ENCODE measurements at places on chromosomes 7 and 10.

DNA sequence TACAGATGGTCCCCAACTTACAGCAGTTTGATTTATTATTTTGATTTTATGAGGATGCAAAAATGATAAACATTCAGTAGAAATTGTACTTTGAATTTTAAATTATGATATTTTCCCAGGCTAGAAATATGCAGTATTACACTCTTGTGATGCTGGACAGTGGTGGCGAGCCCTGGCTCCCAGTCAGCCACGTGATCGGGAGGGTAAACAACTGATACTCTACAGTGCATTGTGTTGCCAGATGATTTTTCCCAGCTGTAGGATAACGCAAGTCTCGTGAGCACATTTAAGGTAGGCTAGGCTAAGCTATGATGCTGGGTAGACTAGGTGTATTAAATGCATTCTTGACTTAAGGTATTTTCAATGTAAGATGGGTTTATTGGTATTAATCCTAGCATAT, 865.2 kb downstream of the SORCS3 start:
- no peak for DNase-seq

GRCh38 chr7:34837316-34837715, 179.3 kb downstream of the NPSR1 start:
- DNase-seq, result no peak

- no peak for DNase-seq
Measured at GRCh38 chr7:50756180-50756579, 26.5 kb downstream of the GRB10 start.

DNA sequence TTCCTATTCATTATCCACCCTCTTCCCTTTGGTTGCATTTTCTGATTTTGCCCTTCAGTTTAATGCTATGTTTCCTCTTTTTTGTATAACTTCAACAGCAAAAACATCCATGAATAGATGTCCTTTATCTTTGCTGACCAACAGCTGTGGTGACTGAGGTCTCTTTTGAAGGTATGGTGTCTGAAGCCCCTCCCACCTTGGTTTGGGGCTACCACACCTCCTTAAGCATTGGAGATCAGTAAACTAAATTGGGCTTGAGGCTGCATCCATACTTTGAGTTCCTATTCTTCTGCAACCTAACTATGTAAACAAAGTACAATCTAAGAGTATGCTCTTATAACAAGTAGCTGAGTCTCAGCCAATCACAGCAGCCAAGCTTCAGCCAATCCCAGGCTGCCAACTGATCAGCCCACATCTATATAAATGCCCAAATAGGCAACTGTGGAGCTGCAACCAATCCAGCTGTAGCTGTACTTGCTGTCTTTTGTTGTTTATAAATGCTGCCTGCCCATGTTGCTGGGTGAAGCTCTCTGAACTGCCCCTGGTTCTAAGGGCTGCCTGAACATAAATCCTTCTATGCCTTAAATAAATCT, 69.4 kb upstream of the PDLIM1 start:
- no peak for DNase-seq

- DNase-seq, result no peak
Measured at GRCh38 chr10:59829024-59829423, 75.8 kb upstream of the MRLN start.

- no peak for DNase-seq
Measured at GRCh38 chr7:70480927-70481569, 650.9 kb upstream of the GALNT17 start.

- no peak for DNase-seq
Measured at GRCh38 chr10:59631237-59631636, 78.4 kb downstream of the SLC16A9 start.

DNA sequence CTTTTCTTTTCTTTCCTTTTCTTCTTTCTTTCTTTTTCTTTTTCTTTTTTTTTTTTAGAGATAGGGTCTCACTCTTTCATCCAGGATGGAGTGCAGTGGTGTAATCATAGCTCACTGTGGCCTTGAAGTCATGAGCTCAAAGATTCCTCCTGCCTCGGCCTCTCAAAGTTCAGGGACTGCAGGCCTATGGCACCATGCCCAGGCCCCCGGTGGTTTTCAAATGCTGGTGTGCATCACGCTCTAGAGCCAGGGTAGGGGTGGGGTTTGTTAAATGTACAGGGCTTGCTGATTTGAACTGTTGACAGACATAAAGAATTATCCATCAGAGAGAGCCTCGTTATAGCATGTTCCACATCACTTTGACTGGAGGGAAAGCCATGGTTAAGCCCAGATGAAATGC, 5.8 kb downstream of the MINDY4 start:
- DNase-seq, result no peak

- no peak for DNase-seq
Measured at GRCh38 chr7:134428942-134429341, 30.0 kb downstream of the AKR1B1 start.

DNA sequence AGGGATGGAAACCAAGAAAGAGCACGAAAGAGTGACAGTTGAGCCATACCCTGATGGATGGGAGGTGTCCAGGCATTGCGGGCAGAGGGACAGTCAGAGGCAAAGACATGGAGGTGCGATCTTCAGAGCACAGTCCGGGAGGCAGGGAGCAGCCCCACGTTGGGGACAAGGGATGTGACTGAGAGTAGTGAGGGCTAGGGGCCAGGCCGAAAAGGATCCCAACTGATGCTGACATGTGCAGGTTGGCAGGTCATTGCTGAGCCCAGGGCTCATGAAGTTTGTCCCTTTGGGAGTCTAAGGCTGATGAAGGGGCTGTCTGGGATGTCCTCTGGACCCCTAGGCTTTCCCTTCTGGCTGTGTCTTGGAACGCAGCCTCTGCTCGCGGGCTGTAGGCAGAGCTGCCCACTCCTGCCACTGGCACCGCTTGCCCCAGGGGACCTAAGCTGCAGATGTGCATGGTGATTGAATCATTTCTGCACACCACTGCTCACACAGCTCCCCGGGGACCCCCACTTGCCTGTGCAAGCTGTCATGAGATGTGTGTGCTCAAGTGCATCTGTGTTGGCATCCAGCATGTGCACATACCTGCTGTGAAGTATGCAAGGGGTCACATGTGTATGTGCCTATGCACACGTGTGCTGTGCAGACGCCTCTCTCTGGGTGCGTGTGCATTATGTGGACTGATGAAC, 125.1 kb downstream of the ZMIZ1 start:
- no peak for DNase-seq

Measured in left renal pelvis (tissue), 4 donors.